Hepatic stellate cell (primary cell): ENCODE measurements at places on chromosomes 2 and 18.

DNA sequence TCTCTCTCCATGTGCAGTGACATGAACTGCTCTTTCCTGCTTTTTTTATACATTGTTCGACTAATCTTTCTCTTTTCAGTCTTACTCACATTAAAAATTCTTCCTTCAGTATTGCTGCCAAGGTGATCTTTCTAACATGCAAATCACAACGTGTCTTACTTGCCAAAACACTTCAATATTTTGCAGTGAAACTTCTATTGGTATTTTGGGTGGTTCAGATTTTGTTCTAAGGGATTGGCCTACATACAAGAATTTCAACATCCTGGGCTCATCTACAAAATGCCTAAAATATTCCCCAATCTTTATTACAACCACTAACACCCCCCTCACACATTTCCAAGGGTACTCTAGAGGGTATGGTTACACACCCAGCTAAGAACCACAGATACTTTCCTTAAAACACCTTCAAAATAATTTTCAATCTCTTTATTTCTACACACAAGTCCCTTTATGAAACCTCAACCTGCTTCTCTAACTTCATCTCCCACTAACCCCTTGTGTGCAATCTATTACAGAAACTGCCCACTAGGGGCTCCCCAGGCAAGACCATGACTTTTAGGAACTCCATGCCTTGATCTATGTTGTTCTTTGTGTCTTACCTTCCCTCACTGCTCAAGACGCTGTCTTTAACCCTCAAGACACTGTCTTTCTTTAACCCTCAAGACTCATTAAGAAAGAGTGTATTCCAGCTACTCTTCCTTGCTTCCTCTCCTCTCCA is 50.9 kb downstream of the COL3A1 start:
- no peak for DNase-seq

GRCh38 chr18:2425426-2426317 is 145.6 kb downstream of the METTL4 start:
- no peak for DNase-seq

GRCh38 chr18:51287818-51288508 is 90.5 kb upstream of the MEX3C start:
- DNase-seq: no peak

DNA sequence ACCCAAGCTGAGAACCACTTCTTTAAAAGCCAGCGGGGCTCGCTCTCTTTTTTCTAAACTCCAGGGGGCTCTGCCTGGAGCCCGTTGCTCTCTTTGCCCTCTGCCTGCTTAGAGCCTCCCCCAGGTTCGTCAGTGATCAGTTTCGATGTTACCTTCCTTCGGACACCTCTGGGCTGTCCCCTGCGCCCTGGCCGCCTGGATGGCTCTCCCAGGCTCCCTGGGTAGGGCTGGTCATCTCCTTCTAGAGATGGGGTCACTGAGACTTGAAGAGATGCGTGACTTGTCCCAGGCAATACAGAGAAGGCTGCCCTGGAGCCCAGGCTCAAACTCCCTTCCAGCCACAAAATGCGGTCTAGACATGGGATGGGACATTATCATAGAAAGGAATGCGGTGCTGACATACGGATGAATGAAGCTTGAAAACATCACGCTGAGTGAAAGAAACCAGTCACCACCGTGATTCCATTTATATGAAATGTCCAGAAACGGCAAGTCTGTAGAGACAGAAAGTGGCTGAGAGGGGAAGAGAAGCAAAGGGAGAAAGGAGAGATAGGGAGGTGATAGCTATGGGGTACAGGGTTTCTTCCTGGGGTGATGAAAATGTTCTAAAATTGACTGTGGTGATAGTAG is 14.6 kb downstream of the KCNF1 start:
- no peak for DNase-seq

GRCh38 chr2:47295981-47296635 is 106.8 kb upstream of the MSH2 start:
- no peak for DNase-seq

DNA sequence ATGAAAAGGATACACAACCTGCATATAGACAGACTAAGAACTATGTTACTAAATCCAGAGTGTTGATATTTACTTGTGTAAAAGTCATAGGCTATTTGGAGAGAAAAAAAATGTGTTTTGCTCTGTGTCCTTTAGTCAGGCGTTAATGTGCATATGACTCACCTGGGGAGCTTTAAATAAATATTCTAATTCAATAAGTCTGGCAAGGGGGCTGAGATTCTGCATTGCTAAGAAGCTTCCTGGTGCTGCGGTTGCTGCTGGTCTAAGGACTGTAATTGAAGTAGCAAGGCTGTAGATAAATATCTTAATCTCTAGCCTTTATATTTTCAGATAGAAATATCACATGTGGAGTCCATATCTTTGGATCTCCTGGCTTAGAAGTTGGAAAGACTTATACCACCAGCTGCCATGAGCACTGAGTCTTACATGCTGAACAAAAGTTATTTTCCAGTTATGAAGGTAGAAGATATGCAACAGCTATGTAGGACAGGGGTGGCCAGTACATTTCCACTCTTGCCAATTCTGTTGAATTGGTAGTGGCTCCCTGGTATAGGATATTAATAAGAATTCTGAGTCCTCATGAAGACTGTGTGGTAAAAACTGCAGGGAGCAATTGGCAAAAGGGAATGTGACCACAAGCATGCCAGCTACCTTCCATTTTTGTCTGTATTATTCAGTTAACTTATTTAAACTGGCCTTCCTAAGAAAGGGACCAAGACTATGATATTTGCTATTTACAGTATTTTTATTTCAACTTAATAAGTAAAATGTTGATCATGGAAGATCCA is 4.8 kb downstream of the SPAG16 start:
- no peak for DNase-seq

DNA sequence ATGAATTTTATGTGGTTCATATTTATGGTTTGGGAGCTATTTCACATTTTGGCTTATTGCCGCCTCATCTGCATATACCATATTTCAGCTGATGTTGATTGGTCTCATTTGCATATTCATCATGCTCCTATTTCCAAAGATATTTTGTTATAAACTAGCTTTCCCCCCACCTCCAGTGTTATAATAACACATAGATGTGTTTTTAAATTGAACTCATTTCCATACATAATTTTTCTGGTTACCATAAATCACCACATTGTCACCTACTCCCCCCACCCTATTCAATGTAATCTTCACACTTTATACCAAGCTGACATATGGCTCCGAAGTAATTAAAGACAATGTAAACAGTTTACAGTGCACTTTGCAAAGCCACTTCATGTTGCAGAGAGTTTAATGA is 101.2 kb downstream of the FSHR start:
- DNase-seq: no peak

DNA sequence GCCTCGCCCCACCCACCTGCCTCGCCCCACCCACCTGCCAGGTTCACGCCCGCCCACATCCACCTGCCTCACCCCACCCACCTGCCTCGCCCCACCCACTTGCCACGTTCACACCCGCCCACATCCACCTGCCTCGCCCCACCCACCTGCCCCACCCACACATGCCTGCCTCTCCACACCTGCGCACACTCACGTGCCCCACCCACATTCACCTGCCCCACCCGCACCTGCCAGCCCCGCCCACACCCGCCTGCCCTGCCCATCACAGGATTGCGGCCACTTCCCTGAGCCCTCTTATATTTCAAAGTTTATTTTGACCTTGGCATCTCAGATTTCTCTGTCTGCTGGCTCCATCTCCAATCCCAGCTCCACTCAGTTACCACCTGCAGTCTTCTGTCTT is 217.5 kb upstream of the SOX11 start:
- DNase-seq: no peak

- no peak for DNase-seq
These were observed 107.2 kb upstream of the CDH2 start for GRCh38 chr18:28284132-28284531.

GRCh38 chr2:128260239-128261138 is 58.2 kb downstream of the HS6ST1 start:
- peak; percentile 16 for DNase-seq

GRCh38 chr2:189150033-189150432 is 29.5 kb downstream of the COL5A2 start:
- DNase-seq: no peak

- peak; percentile 50 for DNase-seq
These were observed 545 bp downstream of the GTF3C2 start for GRCh38 chr2:27356056-27356381.

DNA sequence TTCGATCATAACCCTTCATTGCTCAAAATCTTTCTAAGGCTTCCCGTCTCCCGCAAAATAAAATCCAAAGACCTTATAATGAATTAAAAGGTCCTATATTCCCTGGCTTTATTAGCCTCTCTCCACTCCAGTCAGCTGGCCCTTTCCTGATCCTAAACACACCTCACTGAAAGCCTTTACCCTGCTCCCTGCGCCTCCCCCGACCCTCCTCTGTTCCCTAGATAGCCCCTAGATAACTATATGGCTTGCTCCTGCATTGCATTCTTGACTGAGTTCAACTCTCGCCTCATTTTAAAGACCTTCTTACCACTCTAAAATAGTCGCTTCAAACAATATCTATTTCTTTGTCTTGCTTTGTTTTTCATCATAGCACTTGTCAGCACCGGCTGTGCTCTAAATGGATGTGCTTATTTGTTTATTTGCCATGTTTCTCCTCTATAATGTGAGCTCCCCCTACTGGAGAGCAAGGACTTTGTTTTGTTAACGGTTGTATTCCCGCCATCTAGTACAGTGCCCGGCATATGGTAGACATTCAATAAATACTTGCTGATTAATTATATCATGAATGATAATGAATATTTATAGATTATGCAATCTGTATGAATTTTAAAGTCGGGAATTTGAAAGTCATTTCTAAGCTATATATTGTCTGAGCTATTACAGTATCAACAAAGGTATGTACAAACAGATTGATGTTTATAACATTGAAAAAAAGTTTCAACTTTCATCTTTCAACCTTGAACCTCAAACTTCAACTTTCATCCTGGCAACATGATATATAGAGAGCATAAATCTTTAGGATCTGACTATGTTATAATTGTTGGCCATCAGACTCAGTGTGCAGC is 32.4 kb upstream of the VIT start:
- DNase-seq: peak; percentile 29

DNA sequence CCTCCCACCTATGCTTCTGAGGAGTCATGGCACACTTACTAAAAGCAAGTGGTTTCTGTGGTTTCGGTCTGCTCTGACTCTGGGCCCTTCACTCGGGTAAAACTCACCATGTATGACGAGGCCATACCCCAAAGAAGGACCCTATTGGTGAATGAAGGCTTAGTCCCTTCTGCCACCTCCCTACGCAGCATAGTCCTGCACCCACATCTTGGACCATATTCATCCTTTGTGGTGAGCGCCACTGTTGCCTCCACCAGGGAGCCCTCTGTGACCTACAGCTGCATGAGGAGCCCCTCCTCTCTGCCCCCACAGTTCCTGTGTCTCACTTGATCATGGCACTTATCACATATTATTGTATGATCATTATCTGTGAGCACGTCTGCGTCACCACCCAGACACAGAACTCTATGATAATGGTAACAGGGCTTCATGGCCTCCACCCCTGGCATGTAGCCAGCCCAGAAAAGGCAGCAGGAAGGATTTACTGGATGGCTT is 113.3 kb downstream of the TFCP2L1 start:
- DNase-seq: no peak

GRCh38 chr2:120203251-120204021 is 19.8 kb downstream of the TMEM185B start:
- no peak for DNase-seq

- DNase-seq: peak; percentile 16
These were observed 199.7 kb downstream of the SMAD2 start for GRCh38 chr18:47730795-47731194.

DNA sequence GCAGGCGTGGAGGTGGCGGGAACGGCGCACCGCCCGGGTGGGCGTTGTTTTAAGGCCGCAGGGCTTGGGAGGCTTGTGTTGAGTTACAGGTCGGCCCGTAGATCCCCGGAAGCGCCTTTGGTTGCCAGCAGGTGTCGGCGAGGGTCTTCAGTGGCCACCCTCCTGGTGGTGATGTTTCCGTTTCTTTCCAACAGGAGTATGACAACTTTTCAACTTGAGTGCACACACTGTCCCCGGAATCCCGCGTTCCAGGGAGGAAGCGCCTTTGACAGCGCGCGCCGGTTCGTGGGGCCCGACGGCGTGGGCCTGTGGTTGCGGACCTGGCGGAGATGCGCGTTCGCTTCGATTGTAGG is 1.0 kb upstream of the HDAC4 start:
- DNase-seq: peak; percentile 32

DNA sequence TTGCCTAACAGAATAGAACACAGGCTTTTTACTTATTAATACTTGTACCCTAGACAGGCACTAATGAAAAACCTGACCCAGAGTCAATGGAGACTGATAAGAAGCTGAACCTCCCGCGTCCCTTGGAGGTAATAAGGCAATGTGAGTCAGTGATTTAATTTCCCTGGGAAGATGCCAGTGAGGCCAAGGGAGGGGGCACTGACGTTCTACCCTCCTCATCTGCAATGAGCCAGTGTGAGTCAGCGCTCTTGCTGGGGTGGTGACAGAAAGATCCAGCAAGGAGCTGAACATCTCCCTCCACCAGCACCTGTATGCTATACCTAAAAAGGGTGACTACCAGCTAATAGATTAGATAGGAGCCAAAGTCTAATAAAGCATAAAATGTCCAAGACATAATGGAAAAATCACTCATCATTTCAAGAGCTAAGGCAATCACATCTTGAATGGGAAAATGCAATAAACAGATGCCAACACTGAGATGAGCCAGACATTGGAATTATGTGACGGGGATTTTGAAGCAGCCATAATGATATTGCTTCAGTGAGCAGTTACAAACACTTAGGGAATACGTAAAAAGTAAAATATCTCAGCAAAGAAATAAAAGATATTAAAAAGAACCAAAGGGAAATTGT is 116.9 kb downstream of the TPGS2 start:
- DNase-seq: no peak

GRCh38 chr2:75153221-75153620 is 46.1 kb downstream of the TACR1 start:
- no peak for DNase-seq

- DNase-seq: no peak
These were observed 168.3 kb downstream of the OTX1 start for GRCh38 chr2:63218800-63219526.

- DNase-seq: no peak
These were observed 66.0 kb upstream of the ASAP2 start for GRCh38 chr2:9140645-9141044.

DNA sequence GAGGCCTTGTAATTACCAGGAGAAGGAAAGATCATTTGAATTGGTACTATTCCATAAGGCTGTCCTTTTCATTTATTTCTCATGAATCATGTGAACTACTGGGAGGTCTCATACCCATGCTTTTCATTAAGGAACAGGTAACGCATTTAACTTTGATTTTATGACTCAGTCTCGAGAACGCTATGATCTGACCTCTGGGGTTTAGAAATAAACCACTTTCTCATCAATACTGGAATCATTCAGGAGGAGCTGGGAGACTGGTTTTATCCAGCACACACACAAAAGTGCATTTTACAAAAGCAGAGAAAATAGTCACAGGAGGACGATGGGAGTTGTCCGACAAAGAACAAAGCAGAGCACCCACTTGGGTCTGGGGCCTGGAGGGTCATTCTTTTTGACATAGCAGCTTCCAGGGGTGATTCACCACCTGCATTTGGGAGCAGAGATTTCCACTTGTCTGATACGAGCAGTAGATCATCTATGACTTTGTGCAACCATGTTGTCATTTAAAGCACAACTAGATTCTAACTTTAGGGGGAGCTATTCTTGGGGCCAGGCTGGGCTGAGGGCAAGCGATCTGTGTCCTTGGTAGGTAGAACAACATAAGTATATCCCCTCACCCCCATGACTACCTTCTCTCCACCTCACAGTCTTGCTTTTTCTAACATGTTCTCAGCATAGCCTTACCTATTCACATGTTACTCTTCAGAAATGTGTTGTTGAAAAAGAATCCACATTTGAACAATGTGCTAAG is 95.9 kb upstream of the SCG2 start:
- DNase-seq: no peak

GRCh38 chr2:66301767-66302140 is 133.2 kb upstream of the MEIS1 start:
- DNase-seq: no peak
